ENCODE measurements at places on chromosomes 1 and 21.
A peak's percentile ranks its signal among the peaks of the same experiment; 100 is the strongest.

DNA sequence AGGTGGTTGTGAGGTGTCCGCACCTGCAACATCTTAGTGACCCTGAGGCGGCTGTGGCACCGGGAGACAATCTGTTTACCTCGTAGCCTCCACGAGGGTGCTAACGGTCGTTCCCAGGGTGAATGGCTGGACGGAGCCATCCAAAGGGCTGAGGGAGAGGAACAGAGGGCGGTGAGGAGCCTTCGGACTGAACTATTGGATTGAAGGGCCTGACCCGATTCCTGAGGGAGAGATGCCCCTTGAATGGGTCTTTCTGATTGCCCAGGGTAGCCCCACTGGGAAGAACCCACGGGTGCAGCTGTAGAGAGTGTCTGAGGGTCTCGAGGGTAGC is 2.3 kb downstream of the NR5A2 start:
- DNase-seq: no peak

GRCh38 chr1:185044981-185045813 is at the start of gene RNF2:
Gene RNF2 (plus strand): TSS chr1:185045558. CDS start chr1:185087554, 41,996 bp downstream.
- peak; percentile 27 for DNase-seq

DNA sequence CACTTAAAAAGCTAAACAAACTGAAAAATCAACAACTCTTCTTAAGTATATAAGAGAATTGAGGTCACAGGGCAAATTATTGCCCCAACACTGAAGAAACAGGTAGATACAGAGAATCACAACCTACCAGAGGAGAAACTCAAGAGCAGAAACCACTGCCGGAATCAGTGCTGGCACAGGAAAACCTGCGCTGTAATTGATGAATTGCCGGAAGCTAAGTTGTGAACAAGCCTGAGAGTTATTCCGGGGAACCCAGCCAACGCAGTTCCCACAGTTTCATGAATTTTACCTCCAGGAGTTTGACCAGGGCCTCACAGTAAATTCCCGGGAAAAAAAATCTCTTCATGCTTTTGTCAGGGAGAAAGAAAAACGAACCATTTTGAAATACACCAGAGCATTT is 657.1 kb upstream of the BRINP3 start:
- no peak for DNase-seq

DNA sequence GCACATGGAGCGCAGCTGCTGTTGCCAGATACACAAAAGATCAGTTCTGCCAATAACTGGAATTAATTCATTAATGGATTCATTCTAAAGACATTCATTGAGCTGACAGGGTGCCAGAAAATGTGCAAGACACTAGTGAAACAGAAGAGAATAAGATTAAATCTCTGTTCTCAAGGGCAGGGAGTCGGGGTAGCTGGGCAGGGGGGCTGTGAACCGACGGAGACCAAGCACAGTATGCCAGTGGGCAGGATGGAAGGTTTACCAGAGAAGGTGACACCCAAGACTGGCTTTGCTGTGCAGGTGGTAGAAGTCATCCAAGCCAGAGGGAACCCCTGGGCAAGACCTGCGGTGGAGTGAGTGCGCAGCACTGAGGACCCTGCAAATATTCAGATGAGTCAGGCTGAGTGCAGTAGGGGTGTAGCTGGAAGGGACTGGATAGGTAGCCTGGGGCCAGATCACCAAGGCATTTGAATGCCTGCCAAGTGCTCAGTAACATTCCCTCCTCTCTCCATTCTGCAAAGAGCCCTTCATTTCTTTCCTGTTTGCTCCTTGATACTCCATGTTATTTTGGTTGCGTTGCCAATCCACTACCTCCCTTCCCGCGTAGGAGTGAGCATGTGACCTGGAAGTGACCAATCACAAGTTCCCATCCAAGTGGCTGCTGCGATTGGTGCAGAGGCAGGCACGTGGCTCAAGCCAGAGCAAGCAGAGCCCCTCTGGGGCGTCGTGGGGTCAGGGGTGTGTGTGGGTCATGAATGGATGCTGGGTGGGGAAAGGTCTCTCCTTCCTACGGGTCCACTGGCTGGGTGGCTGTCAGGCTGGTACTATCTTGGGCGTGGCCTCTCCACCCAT is 413.1 kb downstream of the PTPRU start:
- DNase-seq: no peak

DNA sequence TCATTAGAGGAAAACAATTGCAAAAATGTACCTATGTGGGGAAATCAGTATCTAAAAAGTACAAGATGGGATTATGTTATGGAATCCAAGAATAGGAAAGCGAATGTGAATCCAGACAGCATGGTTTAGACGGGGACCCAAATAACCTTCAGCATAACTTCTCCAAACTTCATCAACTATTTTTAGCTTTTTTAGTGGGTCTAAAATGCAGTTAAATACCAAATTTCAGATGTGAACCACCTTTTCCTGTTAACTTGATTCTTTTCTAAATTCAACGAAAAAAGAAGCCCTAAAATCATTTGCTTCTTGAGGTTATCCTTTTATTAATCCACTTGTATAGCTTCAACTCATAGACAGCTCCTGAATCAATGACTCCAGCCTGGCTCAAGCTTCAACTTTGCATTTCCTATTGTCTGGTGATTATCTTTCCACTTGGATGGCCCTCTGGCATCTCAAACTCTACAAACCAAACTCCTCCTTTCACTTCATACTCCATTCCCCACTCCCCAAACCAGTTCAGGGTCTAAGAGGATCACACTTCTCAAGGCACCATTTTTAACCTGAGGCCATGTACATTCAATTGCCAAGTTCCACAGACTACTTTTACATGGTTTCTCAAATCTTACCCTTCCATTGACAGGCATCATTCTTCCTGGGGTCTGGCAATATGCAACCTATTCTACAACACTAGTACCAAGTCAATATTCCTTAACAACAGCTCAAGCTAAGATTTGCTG is 7.4 kb downstream of the ERRFI1 start:
- no peak for DNase-seq

DNA sequence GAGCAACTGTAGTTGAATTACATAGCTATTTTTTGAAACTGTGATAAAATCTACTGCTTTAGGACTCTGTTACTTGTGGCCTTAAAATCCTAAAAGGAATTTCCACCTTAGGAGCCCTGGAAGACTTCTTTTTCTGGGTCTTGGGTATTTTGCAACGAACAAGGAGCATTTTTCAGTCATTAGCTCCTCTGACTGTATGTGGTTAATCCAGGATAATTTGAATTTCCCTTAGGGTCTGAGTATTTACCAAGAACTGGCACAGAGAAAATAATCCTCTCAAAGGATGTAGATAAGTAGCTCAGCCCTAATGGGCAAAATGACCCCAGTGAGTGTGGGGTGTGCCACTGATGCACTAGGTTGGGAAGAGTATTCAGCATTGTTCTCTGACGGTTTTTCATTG is 170.4 kb downstream of the VAV3 start:
- DNase-seq: no peak

- DNase-seq: no peak
Measured at GRCh38 chr1:15799004-15799867, 8.2 kb downstream of the UQCRHL start.

- DNase-seq: no peak
Measured at GRCh38 chr21:22900490-22900889, 1902.3 kb downstream of the NCAM2 start.

DNA sequence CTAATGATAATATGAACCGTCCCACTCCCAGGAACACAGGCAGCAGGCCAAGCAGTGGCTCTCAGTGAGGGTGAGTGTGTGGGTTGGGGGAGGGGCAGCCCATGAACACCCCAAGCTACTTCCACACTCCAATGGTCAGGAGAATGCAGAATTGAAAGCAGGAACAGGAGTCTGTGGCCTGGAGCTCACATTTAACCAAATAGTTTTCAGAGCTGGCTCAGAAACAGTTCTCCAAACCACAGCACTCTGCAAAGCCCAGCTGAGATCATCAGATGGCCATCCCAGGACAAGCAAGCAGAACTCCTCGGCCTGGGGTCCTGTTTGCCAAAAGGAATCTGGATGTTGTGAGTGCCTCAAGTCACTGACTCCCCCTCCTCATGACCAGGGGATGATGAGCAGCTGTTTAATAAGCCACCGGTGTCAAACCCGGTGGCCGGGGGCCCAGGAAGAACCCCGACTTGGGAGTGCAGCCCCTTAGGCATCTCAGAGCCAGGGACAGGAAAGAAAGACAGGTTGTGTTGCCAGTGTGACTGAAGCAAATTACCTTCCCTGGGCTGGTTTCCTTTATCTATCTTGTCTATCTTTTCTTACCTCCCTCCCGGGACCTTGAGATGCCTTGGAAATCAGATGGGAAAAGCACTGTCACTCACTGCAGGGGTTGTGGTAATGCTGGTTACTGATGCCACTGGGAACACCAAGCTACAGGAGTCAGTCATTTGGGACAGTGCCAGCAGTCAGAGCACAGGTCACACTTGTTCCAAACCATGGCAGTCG is 20.4 kb downstream of the DEGS1 start:
- DNase-seq: no peak

DNA sequence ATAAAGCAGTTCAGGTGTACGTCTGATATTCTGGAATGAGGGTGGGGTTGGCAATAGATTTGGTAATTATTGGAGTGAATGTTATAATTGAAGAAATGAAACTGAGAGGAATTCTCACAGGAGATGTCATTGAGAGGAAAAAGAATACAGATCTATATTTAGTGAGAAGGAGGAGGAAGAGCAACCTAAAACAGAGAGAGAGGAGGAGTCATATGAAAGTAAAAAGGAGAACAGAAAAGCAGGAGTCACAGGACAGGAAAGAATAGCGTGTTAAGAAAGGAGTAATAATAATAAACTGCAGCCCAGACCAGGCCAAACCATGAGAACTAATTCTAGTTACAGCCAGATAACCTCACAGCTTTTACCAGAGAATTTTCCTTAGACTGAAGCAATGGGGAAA is 62.7 kb upstream of the MROH9 start:
- no peak for DNase-seq

GRCh38 chr1:47618222-47618720 is 180.4 kb downstream of the FOXD2 start:
- no peak for DNase-seq

- DNase-seq: no peak
Measured at GRCh38 chr1:243428084-243428483, 172.2 kb downstream of the SDCCAG8 start.

- DNase-seq: peak; percentile 52
Measured at GRCh38 chr1:109640285-109640865, 15.5 kb upstream of the GSTM4 start.

GRCh38 chr1:230578616-230579015 is 63.7 kb upstream of the COG2 start:
- no peak for DNase-seq

DNA sequence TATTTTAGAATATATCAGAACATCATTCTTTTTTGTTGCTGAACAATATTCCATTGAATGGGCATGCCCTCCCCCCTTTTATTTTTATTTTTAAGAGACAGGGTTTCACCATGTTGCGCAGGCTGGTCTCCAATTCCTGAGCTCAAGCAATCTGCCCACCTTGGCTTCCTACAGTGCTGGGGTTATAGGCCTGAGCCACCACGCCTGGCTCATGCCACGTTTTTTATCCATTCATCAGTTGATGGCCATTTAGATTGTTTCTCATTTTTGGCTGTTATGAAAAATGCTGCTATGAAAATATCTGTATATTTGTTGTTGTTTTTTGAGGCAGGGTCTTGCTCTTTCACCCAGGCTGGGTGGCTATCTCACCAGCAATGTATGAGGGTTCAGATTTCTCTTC is 19.8 kb downstream of the SPEN start:
- no peak for DNase-seq

- DNase-seq: peak; percentile 41
Measured at GRCh38 chr1:44655609-44656008, 18.7 kb downstream of the TMEM53 start.

DNA sequence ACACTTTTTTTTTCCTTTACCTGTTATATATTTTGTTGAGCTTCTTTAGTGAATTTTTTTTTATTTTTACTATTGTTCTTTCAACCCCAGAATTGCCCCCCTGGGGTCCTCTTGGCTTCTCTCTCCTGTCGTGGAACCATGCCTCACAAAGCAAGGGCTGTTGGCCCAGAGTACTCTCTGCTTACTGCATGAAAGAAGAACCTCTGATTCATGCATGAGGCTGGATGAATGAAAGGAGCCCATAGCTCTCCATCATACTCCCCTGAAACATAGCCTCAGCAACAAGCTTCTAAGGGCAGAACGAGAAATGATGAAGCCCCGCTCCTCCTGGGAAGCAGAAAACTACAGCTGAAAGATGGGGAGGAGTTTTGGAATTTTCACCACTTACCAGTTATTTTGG is 1441.0 kb downstream of the BRINP3 start:
- no peak for DNase-seq

GRCh38 chr1:161082996-161083747 is 6.2 kb downstream of the NECTIN4 start:
- peak; percentile 92 for DNase-seq

DNA sequence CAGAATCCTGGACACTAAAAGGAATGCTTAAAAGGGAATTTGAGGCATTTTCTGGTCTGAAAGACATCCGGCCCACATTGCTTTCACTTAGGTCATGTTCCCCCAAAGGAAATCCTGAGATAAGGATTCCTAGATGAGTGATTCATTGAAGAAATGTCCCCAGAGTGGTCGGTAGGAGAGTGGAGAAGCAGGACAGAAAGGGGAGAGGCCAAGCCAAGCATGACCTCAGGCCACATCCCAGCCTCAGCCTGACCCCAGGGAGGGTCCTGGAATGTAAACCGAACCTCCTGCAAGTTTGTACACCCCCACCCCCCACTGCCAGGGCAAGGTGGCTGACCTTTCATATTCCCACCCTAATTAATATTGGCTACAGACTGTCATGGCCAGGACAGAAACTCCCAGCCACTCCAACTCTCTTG is 16.6 kb downstream of the HIVEP3 start:
- no peak for DNase-seq

GRCh38 chr1:1281533-1282321 is 1.5 kb downstream of the SCNN1D start:
- no peak for DNase-seq

GRCh38 chr1:246043556-246043955 is 463.5 kb downstream of the SMYD3 start:
- DNase-seq: no peak

DNA sequence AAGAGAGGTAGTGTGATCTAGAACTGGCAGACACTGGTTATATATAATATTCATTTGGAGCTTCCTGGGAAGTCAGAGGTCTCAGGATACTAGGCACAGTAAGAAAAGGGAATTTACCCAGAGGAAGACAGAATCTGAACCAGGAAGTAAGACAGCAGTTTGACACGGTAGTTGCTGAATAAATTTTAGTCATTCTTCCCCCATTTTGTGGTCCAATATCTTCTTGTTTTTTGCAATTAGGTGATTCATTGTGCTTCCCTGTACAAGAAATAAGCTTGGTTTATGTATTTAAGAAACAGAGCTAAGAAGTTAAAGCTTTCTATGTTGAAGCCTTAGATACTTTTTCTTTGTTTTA is 1.3 kb downstream of the TMEM167B start:
- DNase-seq: peak; percentile 48

- DNase-seq: no peak
Measured at GRCh38 chr1:208533746-208534598, 289.8 kb upstream of the PLXNA2 start.

All from AML-193 (cell line).